ENCODE measurements at places on chromosomes 12 and 14. TPM values are rescaled to one million over a fixed set of nuclear protein-coding genes. Genes with fewer than 3 reads are reported as not detected.

The DDX54 gene
- 69.4 TPM for total RNA-seq

The TIGAR gene
- 15.2 TPM for total RNA-seq

The PLEK2 gene
- 4.1 TPM for total RNA-seq

- no peaks in the 10 kb centered on the region for H3K27me3 ChIP-seq
- no peaks in the 10 kb centered on the region for H3K4me1 ChIP-seq
- H3K36me3 ChIP-seq = no peaks in the 10 kb centered on the region
Measured at GRCh38 chr12:2944401-2945047, 14.7 kb upstream of the TEAD4 start.

The SLC6A15 gene
- total RNA-seq = not detected

GRCh38 chr12:102920271-102920670 lies 3.2 kb upstream of the PAH start:
- H3K27me3 ChIP-seq = no peaks in the 10 kb centered on the region
- H3K27ac ChIP-seq = no peak overlapping the region
- H3K4me3 ChIP-seq = no peak overlapping the region
- H3K4me1 ChIP-seq = peaks cover 8% of the 10 kb centered on the region

GRCh38 chr12:80756875-80757274 lies 40.2 kb downstream of the MYF5 start:
- no peak overlapping the region for H3K27ac ChIP-seq
- no peak for DNase-seq
- H3K4me3 ChIP-seq = no peak overlapping the region
- no peaks in the 10 kb centered on the region for H3K27me3 ChIP-seq

DNA sequence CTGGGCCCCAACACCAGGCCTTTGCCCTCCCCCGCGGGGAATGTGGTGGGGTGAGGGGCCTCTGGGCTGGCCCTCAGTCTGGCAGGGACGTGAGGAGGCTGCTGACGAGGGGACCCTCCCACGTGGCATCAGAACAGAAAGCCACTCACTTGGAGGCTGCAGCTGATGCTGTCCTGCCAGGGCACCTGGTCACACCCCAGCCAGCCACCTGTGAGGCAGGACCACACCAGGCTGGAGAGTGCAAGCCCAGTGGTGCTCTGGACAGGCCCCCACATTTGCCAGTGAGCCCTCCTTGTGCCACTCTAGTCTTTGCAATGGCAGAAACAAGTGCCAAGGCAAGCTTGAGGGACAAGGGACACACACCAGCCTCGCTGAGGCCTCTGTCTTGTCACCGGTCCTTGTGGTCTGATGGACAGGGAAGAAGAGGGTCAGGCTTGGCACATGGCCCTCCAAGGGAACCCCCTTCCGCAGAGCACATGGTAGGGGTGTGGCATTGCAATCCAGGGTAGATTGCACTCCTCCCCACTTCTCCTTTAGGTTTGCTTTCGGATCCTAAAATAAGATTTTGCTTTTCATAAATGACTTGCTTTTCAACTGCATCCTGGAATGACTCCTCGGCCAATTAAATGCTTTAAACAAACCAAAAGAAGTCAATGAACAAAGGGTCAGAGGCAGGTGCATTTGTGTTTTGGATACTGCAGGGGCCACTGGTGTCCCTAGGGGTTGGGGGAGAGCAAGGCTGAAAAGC lies 53.7 kb downstream of the CCDC88C start:
- H3K4me1 ChIP-seq = peaks cover 93% of the 10 kb centered on the region
- no peaks in the 10 kb centered on the region for H3K27me3 ChIP-seq
- peak overlapping the region; percentile 85 for H3K27ac ChIP-seq
- no peak for DNase-seq

GRCh38 chr14:79515158-79515557 lies 696.1 kb downstream of the DIO2 start:
- H3K27ac ChIP-seq = no peak overlapping the region
- no peaks in the 10 kb centered on the region for H3K36me3 ChIP-seq
- H3K4me1 ChIP-seq = no peaks in the 10 kb centered on the region
- H3K27me3 ChIP-seq = no peaks in the 10 kb centered on the region
- H3K4me3 ChIP-seq = no peak overlapping the region

GRCh38 chr14:54771411-54772027 lies 131.1 kb downstream of the GCH1 start:
- H3K4me1 ChIP-seq = peaks cover 22% of the 10 kb centered on the region
- no peak overlapping the region for H3K27ac ChIP-seq
- H3K4me3 ChIP-seq = no peak overlapping the region
- H3K27me3 ChIP-seq = no peaks in the 10 kb centered on the region

The LTBP2 gene
- total RNA-seq = 0.44 TPM

The KRT73 gene
- 5.7 TPM for total RNA-seq
